Skeletal muscle tissue (tissue), 5 donors: ENCODE measurements at places on chromosomes 5 and 9. TPM values are rescaled to one million over a fixed set of nuclear protein-coding genes. Genes with fewer than 3 reads are reported as not detected.

DOCK2 gene
- 13.6 TPM for total RNA-seq

OLFM1 gene
- 2.6 TPM for total RNA-seq

FOXD4L6 gene
- total RNA-seq = not detected

TAS2R1 gene
- not detected for total RNA-seq

SPDL1 gene
- 8.4 TPM for total RNA-seq

SLC6A3 gene
- total RNA-seq = not detected

TEX48 gene
- total RNA-seq = not detected

SNX2 gene
- 37.6 TPM for total RNA-seq

PBX3 gene
- 14.1 TPM for total RNA-seq

TNC gene
- total RNA-seq = 30.8 TPM

RANBP17 gene
- 79.9 TPM for total RNA-seq

TRPM3 gene
- 1.6 TPM for total RNA-seq

UGT3A2 gene
- under 0.01 TPM for total RNA-seq
